DND-41 (cell line): ENCODE measurements at places on chromosomes 11 and 22.

DNA sequence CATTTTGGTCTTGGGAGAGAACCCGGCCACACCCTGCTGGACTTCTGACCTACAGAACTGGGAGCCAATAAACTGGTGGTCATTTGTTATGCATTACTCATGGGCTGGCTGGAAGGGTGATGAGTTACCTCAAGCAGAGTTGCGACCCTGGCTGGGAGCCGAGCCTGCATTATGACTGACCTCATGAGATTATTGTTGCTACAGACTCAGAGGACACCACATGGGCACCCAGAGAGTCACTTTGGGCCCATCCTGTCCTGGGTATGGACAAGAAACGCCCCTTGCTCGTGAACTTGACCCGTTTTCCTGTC is 531.7 kb downstream of the TBC1D22A start:
- H3K27me3 ChIP-seq: peaks cover 3% of the 10 kb centered on the region
- no peaks in the 10 kb centered on the region for H3K4me1 ChIP-seq
- no peak overlapping the region for H3K4me3 ChIP-seq
- DNase-seq: no peak
- H3K27ac ChIP-seq: no peak overlapping the region
- H3K36me3 ChIP-seq: no peaks in the 10 kb centered on the region

DNA sequence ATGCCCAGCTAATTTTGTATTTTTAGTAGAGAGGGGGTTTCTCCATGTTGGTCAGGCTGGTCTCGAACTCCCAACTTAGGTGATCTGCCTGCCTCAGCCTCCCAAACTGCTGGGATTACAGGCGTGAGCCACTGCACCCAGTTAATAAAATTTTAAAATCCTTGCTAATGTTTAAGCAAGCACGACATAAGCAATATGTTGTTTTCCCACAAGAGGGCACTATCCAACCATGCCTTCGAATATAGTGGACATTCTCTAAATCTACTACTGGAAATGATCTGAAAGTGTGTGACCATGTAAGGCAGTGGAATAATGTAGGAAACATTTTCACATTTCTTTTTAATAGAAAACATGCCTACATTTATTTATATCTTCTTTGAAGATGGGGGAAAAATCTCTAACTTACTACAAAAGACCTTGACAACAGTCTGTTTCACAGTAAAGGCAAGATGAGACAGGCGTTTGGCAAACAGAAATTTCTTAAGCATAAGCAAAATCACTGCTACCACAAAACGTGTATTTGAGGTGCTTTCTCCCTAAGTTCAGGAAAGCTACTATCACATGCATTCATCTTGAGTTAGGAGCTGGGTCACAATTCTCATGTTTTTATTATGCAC is 38.2 kb downstream of the PITPNB start:
- DNase-seq: peak; percentile 28
- no peaks in the 10 kb centered on the region for H3K27me3 ChIP-seq
- no peaks in the 10 kb centered on the region for H3K4me1 ChIP-seq
- H3K27ac ChIP-seq: no peak overlapping the region
- peaks cover 60% of the 10 kb centered on the region for H3K36me3 ChIP-seq
- H3K4me3 ChIP-seq: no peak overlapping the region

- H3K27ac ChIP-seq: peak overlapping the region; percentile 71
- no peaks in the 10 kb centered on the region for H3K36me3 ChIP-seq
Measured at GRCh38 chr11:128042290-128042751, 545.0 kb downstream of the ETS1 start.

DNA sequence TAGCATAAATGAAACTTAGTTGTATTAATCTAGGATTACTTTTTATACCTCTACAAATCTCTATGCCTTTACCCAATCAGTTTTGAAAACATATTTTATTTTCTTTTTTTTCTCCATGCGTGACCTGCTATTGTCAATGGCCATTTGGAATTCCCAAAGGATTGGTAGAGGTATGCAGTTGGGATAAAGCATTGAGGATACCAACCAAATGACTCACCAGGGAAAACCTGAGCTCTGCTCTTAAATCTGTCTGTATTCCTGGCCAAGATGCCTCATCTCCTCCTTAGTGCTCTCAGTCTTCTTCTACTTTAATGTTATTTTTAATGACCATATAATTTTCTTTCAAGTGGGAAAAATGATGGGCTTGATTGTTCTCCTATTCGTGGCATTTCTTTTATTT is 61.9 kb downstream of the EHF start:
- H3K4me3 ChIP-seq: no peak overlapping the region
- H3K27ac ChIP-seq: no peak overlapping the region
- H3K36me3 ChIP-seq: no peaks in the 10 kb centered on the region
- H3K27me3 ChIP-seq: no peaks in the 10 kb centered on the region

DNA sequence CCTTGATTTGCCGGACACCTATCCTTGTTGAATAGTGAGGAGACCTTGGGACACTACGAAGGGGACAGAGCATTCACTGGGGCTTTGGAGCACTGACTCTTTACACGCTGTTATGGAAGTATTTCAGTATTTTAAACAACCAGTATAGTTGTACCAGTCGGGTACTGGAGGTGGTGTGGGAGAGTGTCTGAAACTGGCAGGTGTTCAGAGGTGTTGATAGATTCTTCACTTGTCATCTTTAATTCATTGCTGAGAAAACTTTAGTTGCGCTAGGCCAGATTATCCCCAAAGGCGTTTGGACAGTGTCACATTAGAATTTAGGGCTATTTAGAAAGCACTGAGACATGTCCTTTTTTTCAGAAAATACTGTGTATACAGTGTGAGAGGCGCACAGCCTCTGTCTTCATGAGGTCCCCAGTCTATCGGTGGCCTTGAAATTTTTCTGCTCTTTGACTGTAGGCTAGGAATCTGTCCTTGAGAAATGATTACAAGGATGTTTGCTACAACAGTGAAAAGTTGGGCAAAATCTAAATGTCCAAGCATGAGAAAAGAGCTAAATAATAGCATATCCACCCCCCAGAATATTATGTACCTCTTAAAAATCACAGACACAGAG is 69.7 kb downstream of the TEAD1 start:
- DNase-seq: no peak
- peaks cover 8% of the 10 kb centered on the region; the same call in 1 of the 2 replicates for H3K4me1 ChIP-seq
- no peak overlapping the region for H3K4me3 ChIP-seq
- no peaks in the 10 kb centered on the region for H3K36me3 ChIP-seq

- H3K36me3 ChIP-seq: no peaks in the 10 kb centered on the region
- H3K4me3 ChIP-seq: no peak overlapping the region
- H3K27ac ChIP-seq: no peak overlapping the region
- no peak for DNase-seq
- no peaks in the 10 kb centered on the region for H3K27me3 ChIP-seq
Measured at GRCh38 chr11:115500547-115501501, 3.4 kb downstream of the CADM1 start.
